ENCODE measurements at places on chromosomes 7 and 10.

GRCh38 chr10:124906551-124907001, 35.3 kb upstream of the ZRANB1 start:
- DNase-seq = no peak

GRCh38 chr10:47022311-47023131, 111.3 kb downstream of the PTPN20 start:
- DNase-seq = no peak

GRCh38 chr10:34018784-34019183, 684.3 kb upstream of the NRP1 start:
- no peak for DNase-seq

GRCh38 chr10:65949526-65949925, 976.3 kb upstream of the LRRTM3 start:
- no peak for DNase-seq

DNA sequence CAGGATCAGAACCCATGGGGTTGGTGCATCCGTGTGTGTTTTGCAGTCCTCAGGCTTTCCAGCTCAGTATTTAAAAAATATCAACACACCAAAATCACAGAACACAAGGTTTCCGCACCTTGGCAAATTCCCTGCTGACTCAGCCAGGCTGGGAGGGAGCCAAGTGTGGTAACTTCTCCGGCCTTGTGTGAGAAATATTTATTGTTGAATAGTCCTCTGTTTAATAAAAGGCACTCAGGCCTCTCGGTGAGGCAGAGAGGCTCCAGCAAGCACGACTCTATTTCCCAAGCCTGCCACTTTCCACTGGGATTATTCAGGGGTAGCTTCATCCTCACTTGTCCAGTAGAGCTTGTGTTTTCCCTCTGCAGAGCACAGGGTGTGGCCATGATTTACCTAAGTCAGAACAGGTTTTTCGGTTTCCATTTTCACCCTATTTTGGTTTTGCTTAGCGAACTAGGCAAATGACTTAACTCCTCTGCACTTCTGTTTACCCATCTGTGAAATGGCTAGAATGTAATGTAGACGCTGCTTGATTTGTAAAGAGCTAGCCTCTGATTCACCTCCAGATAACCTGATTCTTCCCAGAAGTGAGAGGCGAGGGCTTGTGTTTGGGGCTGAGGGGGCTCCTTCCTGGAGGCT, 13.0 kb upstream of the CHST15 start:
- DNase-seq = no peak

DNA sequence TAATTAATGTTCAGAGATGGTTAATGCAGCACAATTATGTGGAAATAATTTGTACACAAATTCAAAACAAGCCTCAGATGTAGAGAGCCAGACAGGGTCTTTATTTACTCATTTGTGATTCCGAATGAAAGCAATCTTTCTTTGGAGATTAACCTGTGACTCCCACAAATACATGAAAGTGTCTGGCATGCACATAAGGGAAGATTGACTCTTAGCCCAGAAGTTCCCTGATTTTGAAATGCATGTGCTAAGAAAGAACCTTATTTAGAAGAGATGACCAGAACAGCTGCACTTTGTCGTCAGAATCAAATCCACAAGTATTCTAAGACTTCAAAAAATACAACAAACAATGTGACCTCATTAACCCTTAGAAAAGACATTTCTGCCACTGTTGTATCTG, 45.1 kb downstream of the RNLS start:
- no peak for DNase-seq

DNA sequence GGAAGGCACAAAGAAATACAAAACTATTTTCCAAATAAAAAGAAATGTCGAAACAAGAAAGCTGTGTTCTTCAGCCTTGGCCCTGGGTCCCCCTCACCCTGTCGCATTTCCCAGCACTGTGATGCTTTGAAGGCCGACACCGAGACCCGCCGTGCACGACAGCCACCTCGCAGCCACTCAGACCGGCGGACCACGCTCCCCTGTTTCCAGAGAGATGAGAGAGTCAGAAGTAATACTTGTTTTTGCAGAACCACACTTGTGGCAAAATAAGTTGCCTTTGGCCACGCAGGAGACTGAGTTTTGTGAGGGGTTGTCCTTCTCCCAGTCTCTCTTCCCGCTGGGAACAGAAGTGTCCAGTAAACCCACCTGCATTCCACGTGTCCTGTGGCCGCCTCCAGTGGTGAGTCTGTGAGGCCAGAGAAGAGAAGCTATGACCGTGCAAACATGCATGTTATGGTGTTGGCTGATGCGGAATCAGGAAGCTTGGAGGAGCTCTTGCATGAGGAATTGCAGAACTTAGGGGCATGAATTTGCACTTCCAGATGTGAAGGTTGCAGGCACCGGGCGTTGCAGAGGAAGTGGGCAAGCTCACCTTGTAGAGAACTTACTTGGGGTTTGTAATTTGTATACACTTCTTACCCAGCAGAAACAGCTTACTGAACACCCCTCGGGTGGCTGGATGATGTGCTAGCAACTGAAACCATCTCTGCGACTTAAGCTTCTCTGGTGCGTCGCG, 194.5 kb downstream of the EBF3 start:
- no peak for DNase-seq

DNA sequence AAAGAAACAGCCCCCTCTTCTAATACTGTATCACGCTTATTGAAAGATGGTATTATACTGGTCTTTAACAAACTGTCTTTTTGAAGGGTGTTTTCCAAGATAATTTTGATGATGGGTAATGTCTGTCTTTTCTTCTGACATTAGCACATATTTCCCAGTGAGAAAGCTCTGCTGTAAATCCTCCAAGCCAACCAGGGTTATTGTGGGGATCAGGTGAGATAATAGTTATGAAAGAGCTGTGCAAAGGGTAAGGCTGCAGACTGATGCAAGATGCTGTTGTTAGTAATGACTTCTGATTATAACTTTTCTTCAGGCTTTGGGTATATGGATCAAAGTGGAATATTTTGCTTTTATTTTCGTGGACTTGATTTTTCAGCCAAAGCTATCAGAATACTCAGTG, 581.7 kb downstream of the REEP3 start:
- no peak for DNase-seq

Data from NCI-H510A (cell line).